ENCODE measurements at places on chromosomes 6 and 20. TPM values are rescaled to one million over a fixed set of nuclear protein-coding genes. Genes with fewer than 3 reads are reported as not detected.

DNA sequence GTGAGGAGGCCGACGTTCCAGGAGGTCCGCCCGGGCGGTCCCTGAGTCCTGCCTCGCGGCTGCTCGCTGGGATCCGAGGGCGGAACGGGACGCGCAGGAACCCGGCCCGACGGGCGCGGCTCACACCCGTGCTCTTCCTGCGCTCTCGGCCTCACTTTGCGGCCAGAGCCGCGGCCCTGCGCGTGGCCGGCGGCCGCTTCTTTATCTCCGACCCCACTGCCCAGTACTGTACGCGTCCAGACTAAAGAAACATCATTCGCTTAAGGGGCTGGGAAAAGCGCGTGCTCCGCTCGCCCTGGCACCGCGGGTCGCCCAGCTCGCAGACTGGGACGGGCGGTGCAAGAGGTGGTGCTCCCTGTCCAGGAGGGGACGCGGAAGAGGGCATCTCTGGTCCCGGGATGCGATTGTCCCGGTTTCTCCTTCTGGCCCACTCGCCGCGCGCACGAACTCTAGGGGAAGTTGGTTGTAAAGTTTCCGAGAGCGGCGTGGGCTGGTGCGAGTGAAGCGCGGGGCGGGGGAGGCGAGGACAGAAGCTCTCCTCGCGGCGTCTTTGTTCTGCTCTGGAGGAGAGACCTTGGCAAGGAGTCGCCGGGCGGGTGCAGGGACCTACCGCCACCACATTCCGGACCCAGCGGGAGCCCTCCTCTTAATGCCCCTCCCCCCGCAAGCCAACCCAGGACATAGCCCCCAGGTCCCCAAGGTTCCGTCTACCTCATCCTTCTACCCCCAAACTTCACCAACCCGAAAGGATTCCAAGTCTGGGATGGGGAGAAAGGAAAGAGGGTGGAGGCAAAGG is 71.0 kb downstream of the SOX4 start:
- ATAC-seq = peak; percentile 31

DNA sequence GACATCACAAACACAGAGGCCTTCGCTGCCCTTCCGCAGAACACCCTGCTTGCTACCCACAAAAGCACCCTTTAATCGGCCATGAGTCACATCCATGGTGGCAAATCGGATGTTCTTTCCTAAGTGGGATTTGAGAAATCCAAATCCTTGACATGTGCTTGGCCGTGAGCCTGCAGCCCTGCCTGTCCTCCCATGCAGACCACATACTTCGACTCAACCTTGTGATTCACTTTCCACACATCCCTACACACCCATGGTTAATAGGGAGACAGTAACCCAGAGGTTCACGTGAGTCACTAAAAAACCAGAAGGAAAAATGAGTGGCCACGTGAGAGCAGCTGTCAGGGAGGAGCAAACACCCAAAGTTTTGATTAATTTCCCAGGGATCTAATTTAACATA is 19.4 kb downstream of the RAMACL start:
- no peak for ATAC-seq

- ATAC-seq = no peak
These were observed 9.9 kb upstream of the RNASET2 start for GRCh38 chr6:166966268-166966667.

- no peak for ATAC-seq
These were observed 14.2 kb upstream of the SYNJ2 start for GRCh38 chr6:157967486-157967885.

DNA sequence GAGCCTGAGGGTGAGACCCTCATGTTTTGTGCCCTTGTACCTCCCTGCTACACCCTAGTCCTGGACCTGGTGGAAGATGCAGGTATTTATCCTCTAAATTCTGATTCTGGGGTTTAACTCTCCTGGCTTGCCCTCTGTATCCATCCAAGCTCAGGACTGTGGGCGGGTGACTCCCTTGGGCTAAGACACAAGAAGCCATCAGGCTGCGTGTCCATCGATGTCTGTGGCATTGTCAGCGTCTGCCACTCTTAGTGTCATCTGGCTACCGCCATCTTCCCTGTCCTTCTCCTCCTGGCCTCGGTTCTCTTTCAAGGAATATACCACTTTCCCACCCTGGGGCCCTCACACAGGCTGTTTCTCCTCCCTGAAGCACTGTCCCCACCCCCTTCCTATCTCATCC is 28.9 kb upstream of the BLCAP start:
- no peak for ATAC-seq

GRCh38 chr6:158415666-158416065 is 103.4 kb downstream of the TULP4 start:
- ATAC-seq = no peak

DNA sequence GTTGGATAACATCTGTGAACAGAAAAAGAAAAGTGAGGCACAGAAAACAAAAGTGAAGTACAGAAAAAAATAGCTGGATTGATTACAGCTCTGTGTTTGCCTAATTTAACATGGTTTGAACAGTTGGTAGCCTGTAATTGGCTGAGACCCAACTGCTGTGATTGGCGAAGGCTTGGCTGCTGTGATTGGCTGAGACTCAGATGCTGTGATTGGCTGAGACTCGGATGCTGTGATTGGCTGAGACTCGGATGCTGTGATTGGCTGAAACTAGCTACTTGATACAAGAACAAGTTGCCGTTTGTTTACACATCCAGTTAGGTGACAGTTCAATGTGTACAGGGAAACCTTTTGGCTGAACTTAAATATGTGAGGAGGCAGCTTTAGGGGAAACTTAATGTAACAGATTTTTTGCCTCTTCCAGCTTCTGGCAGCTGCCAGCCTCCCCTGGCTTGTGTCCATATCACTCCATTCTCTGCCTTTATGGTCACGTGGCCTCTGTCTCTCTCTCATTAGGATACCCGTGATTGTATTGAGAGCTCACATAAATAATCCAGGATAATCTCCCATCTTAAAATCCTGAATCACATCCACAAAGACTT is 223.4 kb upstream of the FOXA2 start:
- no peak for ATAC-seq

DNA sequence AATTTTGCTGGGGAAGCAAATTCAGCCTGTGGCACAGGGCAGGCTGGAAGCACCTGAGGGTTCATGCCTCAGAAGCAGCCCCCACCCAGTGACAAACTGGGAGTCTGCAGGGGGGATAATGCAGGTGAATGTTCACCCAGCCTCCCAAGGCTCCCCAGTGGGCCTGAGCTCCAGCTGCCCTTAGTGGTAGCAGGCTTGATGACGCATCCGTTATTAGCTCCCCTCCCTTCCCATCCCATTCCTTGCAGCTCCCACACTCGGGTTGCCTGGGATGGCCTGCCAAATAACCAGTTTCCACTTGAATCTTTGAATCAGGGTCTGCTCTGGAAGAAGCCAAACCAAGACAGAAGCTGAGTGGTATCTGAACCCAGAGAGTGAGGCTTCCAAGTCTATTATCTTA is 15.8 kb downstream of the KCNK15 start:
- no peak for ATAC-seq

DNA sequence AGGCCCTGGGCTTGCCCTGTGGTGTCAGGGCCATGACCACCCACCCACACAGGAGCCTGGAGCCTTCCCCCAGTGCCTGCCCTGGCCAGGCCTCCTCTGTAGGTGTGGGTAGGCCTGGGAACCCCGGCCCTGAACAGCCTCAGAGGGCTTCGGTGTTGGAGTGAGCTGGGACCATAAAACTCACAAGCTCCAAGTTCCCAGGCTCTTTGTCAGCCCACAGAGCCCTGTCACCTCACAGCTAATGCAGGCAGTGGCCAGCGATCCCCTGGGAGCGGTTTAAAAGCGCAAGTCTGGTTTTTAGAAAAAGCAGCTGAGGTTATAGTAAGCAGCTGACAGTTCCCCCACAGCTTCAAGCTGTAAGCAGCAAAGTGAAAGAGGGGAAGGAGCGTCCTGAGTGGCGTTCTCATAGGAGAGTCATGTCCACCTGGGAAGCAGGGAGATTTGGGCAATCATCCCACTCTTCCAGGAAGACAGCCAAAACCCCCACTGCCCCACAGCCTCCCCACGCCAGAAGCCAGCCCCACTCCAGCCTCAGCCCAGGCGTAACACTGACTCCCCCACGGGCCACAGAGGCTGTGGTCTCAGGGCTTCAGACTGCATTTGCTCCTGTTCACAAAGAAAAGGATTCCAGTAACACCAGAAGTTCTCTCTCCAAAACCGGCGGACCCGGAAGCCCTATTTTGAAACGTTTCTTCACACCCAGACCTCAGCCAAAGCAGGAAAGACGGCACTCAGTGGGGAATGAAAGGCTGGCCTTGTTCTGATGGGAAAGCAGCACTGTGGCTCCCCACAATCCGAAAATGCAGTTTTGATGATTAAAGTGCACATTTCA is 34.3 kb upstream of the FOXC1 start:
- peak; percentile 18 for ATAC-seq

DNA sequence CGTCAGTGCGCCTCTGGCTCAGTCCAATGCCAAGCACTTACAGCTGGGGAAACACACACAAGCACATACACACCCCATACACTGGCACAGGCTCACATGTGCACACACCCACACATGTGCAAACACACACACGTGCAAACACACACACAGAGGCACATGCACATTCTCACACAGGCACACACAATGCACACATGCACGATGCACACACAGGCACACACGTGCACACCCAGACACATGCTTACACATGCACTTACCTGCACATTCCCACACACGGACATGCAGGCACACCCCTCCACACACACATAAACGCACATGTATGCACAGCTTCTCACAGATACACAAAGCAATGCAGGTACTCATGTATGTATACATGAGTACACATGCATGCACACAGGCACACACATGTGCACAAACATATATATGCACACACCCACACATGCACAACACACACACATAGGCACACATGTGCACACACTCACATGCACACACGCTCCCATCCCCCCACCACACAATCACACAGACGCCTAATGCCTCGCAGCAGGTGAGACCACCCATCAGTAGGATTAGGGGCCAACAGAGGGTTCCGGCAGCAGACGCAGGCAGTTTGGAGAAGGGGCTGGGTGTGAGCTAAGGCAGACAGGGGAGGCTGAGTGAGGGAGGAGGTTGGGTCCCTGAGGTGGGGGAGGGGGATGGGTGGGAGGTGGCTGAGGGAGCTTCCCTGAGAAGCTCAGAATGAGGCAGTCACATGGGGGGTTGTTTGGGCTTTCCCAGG is 71.2 kb upstream of the SLCO4A1 start:
- no peak for ATAC-seq

DNA sequence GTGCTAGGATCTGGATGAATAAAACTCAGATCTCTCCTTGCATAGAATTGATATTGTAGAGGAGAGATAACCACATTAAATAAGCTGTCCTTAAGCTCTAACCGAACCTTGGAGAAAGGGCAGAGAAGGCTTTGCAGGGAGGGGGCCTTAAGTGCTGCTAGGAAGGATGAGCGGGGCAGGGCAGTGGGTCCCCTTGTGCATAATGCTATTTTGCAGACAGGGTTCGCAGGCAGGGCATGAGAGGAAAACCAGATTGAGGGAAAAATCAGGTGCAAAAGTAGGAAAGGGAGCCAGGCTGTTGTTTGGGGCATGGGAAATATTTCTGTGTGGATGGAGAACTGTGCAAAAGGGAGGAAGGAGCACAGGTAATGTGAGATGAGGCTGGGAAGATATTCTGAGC is 383.0 kb upstream of the JARID2 start:
- no peak for ATAC-seq

DNA sequence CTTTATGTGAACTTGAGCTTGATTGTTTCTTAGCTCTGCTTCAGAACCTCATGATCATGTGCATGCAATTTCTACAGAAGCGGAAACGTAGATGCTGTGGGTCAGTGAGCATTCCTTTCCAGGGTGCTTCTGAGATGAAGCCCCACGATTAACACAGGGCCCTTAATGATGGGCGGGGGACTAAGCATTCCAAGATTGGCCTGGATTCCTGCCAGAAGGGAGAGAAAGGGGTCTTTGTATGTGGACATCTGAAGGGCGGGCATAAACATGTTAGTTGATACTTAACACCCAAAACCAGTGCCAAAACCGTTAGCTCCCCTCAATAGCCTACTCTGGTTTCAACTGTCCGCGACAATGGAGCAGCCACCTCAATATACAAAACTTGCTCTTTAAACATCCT is 46.9 kb upstream of the POU3F2 start:
- ATAC-seq = peak; percentile 81

DNA sequence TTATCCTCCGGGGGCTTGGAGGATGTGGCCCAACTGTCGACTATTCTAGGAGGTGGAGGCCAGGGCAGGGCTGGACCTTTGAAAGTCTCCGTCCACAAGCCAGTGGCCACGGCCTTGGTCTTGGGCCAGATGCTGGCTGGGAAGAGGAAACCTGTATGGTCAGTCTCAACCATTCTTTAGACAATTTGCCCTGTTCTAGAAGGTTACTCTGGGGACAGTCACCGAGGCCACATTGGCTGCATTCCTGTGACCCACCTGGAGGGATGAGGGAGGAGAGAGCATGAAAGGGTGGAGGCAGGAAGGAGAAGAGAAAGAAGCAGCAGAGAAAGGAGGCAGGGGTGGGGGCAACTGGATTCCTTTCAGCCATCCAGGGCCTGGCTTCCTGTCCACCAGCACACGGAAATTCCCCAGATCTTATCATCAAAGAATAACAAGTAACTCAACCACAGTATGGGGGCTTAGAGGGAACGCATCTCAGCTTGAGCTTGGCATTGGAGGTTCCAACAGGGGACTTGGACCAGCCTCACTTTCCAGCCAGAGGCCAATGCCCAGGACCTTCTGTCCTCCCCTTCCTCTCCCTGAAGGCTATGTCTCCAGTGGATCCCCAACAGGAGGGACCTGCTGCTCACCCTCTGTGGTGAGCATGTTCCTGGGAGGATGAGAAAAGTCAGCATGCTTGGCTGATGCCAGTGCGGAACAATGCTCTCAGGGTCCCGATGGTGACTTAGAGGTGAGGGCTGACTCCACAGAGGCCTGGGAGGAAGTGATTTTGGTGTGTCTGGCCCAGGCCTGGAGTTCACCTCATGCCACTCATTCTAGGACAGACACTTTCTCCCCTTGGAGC is 30.4 kb downstream of the TGM2 start:
- peak; percentile 35 for ATAC-seq

DNA sequence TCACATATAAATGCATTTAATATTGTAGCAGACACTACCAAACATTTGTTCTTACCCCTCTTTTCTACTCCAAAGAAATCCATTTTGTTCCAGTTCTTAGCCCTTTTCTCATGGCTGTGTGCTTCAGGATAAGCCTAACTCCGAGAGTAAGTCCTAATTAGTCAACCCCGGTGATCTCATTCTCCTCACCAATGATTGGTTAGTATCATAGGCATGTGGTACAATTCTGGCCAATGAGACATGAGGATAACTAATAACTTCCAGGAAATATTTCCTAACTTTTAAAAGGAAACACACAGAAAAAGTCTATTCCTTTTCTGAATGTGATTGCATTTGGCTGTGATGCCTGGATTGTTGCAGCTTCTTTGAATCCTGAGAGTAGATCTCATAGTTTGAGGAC is 116.0 kb downstream of the GPR63 start:
- no peak for ATAC-seq

- peak; percentile 53 for ATAC-seq
These were observed 249.3 kb downstream of the TBX18 start for GRCh38 chr6:84515067-84515466.

The OPN5 gene
- total RNA-seq = 0.19 TPM

The HLA-G gene
- total RNA-seq = not detected

The SHLD1 gene
- total RNA-seq = 9.0 TPM

The DYNLT2 gene
- 4.2 TPM for total RNA-seq

The PLAGL1 gene
- 44.3 TPM for total RNA-seq
